Activated T-helper 1 cell treated with anti-CD3 and anti-CD28 coated beads, Interleukin-12 subunit alpha, Interleukin-12 subunit beta, Interleukin-2, Interleukin-4 antibody, amounts not matched to agents 30 ng/mL and 10 ng/mL and 1 ng/mL, durations not matched to agents 14 hours and 24 hours and 36 hours (primary cell): ENCODE measurements at places on chromosomes 5 and 9. TPM values are rescaled to one million over a fixed set of nuclear protein-coding genes. Genes with fewer than 3 reads are reported as not detected.

DNA sequence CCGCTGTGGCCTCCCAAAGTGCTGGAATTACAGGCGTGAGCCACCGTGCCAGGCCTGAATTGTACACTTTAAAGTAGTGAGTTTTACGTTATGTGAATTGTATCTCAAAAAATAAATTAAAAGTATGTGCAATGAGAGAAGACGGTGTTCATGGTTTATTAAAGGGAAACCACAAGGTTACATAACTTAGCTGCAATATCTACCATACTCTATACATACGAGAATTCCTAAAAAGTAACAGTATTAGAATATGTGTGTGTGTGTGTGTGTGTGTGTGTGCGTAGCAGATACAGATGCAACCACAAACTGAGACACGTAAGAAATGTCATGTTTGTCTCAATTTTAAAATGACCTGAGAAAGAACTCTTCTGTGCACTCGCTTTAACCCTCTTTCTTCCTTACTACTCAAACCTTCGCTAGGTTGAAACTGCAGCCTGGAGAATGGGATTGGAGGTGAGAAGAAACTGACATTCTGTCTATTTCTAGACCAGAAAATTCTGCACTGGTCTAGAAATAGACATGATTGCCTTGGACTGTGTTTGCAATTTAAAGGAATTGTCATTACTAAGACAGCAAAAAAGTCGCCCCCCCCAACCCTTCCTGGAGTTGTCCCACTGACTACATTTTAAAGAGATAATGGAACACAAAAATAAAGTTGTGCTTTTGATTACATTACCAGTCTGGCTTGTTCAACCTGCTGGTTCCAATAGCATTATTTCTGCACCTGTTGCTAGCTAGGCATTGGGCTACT is 167.0 kb downstream of the RGS3 start:
- no peak for DNase-seq

DNA sequence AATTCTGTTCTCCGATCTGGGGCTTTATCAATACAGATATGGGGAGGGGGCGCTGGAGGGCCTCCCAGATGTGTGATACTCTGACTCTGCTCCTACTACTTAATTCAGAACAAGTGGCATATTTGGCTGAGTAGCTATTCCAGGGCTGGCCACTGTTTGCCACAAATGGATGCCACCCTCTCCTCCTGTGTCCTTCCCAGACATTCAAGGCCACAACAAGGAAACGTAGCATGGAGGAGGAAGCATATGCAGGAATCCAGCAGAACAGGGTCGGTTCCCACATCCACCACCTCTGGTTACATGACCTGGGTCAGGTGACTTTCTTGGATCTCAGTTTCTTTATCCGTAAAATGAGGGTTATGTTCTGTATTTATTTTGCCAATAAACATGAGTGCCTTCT is 131.0 kb downstream of the GOLPH3 start:
- DNase-seq = no peak

WNT8A gene
- total RNA-seq = not detected in 2 replicates

MYOZ3 gene
- total RNA-seq = 0.49 and 0.51 TPM in 2 replicates

- peak; percentile 44 for DNase-seq
Observed at GRCh38 chr5:159409801-159410200, 79.5 kb upstream of the IL12B start.

GRCh38 chr5:133321833-133322420 is 270.1 kb downstream of the HSPA4 start:
- peak; percentile 33 for DNase-seq

GRCh38 chr5:107604990-107605389 is 65.7 kb downstream of the EFNA5 start:
- DNase-seq = no peak

- DNase-seq = no peak
Observed at GRCh38 chr5:9954869-9955268, 294.8 kb downstream of the ATPSCKMT start.

DNA sequence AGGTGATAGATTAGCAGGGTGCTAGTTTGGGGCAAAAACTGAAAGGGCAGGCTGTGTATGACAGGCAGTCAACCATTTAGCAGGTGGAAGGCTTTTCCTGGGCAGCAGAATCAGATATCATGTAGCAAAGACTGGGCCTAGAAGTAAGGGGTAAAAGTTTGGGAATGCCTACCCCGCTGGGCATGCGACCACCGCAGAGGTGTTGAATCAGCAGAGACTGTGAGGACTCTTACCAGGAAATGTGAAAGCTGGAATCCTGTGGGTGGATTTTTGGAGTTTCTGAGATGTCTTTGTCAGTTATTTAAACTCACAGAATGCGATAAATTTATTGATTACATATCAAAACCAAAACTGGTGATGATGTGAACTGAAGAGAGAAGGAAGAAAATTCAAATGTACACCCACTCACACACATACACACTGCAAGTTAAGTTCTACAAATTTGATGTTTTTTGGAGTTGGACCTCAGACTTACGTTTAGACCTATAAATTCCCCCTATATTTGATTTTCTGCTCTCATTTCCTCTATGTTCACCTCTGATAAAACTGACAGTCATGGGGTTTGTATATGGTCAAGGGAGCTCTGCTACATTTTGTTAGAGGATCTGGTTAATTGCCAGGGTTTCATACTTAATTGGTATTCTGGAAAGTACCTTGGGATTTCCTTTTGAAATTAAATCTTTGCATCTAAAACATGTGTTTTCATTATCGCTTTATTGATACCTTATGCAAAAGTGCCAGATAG is 333.6 kb downstream of the CSNK1G3 start:
- DNase-seq = no peak

IGIP gene
- 2.5 and 3.5 TPM in 2 replicates for total RNA-seq

UBAP2 gene
- 56.2 and 57.4 TPM in 2 replicates for total RNA-seq

FGFR4 gene
- 1.2 and 1.4 TPM in 2 replicates for total RNA-seq

FBP2 gene
- total RNA-seq = not detected in 2 replicates

DNA sequence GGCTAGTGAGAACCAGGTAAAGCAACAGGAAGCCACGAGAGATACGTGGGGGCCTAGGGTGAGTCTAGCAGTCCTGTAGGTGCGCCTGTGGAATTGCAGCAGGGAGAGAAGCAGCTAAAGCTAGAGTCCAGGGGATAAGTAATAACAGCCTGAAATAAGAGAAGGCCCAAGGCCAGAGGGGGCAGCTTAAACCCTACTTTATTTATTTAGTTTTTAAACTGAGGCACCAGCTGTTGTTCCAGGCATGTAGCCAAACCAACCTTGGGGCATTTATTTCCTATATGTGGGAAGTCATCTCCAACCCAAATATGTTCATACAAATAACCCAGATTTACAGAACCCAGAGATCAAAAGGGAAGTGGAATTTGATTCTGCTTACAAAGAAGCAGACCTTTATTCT is 93.5 kb downstream of the GLDC start:
- no peak for DNase-seq

- DNase-seq = no peak
Observed at GRCh38 chr9:30235564-30235963, 2148.9 kb upstream of the ACO1 start.

HK3 gene
- 0.44 and 0.51 TPM in 2 replicates for total RNA-seq

DNA sequence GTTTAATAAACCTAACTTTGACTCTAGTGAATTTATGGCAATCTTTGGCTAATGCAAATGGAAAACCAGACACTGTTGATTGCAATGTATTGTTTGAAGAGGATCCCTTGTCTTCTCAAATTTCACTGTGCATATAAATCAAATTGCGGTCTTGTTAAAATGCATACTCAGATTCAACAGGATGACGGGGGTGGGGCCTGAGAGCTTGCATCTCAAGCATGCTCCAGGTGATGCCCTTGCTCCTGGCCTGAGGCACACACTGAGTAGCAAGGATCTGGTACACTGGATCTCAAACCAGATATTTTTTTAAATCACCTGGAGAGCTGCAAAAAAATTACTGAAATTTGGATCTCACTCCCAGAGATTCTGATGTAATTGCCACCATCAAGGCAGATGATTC is 463.7 kb downstream of the DNAH5 start:
- no peak for DNase-seq

GRCh38 chr5:180366326-180366725 is 13.2 kb upstream of the GFPT2 start:
- DNase-seq = no peak

DNA sequence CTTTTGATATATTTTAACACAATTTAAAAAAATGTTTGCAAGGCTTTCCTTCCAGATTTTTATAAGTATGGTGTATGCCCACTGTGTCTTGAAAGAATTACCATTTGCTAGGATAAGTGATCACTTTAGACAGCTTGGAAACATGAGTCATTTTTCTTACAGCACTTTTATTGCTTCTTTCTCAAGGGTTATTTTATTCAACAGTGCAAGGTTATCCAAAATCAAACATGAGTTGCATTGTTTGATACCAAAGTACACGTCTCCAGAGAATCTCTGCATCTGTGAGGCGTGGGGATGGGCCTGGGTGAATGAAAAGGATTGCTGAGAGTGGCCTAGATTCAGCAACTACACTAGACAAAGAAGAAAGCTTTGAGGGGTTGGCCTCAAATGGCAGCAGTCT is 329.6 kb downstream of the ADAMTS6 start:
- DNase-seq = no peak

SPINK6 gene
- not detected in 2 replicates for total RNA-seq

GRCh38 chr5:88707216-88707965 is 175.6 kb downstream of the MEF2C start:
- no peak for DNase-seq

GRCh38 chr9:112586599-112587155 is 100.0 kb downstream of the KIAA1958 start:
- DNase-seq = no peak

UNC5A gene
- total RNA-seq = not detected in 2 replicates
